ENCODE measurements at places on chromosomes 5 and 9.
A peak's percentile ranks its signal among the peaks of the same experiment; 100 is the strongest.

DNA sequence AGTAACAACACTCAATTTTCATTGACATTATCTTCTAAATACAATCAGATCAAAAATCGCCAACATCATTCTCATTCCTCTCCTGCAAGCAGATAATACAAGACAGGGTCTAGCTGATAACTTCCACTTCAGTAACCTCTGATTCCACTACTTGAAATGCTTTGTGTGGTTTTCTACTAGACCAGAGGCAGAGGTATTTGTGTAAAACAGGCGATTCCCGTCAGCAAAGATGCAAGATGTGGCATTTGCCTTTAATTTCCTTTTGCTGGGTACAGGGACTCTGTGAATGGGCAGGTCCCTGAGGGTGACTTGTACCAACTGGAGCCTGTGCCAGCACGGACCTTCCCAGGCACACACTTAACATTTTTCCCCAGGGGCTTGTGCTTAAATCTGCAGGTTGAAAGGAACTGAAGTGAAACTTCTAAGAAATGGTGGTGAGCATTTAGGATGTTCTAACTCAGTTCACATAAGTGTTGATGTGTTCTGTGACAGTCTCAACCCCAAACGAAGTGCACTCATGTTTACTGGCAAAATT, 625.5 kb upstream of the WWC1 start:
- DNase-seq, result no peak

GRCh38 chr5:95731571-95732554, 727 bp downstream of the RHOBTB3 start:
- peak; percentile 37 for DNase-seq

DNA sequence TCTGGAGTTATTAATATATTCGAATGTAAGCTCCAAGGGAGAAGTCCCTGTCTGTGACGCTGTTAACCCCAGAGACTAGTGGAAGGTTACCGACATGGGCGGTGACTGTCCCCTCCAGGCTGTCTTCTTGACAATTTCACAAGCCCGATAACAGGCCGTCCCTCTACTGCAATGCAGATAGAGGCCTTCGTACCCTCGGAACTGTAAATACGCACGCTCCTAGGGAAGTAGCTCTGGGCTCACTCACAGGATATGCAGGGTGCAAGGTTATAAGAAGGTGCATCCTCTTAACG, 680 bp upstream of the RFK start:
- peak; percentile 59 for DNase-seq

DNA sequence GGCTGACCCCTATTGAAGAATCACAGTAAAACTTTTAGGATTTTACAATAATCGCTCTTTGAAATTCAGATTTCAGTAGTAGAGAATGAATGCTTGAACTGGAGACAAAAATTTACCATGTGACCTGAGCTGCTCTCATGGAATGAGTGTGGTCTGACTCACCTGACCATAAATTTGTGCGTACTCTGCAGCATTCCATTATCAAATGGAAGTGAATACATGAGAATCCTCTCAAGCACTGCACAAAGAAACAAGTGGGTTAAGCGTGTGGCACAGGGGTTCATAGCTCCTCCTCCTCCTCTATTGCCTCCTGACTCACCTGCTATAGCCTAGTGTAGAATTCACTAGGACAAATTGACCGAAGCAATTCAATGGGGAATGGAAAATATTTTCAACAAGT, 269.8 kb upstream of the CDH9 start:
- DNase-seq, result no peak

DNA sequence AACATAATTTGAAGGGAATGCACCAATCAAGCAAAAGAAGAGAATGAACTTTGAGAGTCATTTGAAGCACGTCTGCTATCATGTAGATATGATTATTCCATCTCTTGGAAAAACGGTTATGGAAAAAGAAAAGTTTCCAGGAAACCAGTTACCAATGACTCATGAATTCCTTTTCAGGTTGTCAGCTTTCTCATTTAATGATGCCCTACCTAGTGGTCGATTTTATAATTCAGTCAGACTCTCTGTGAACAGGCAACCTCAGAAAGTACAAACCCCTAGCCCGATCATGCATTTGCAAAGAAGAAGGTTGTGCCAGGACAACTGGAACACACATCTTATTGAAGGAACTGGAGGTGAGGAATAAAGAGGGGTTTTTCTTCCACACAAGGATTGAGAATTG, 355.1 kb upstream of the GRIA1 start:
- no peak for DNase-seq

GRCh38 chr5:142007237-142007544, 5.6 kb downstream of the GNPDA1 start:
- DNase-seq, result no peak

DNA sequence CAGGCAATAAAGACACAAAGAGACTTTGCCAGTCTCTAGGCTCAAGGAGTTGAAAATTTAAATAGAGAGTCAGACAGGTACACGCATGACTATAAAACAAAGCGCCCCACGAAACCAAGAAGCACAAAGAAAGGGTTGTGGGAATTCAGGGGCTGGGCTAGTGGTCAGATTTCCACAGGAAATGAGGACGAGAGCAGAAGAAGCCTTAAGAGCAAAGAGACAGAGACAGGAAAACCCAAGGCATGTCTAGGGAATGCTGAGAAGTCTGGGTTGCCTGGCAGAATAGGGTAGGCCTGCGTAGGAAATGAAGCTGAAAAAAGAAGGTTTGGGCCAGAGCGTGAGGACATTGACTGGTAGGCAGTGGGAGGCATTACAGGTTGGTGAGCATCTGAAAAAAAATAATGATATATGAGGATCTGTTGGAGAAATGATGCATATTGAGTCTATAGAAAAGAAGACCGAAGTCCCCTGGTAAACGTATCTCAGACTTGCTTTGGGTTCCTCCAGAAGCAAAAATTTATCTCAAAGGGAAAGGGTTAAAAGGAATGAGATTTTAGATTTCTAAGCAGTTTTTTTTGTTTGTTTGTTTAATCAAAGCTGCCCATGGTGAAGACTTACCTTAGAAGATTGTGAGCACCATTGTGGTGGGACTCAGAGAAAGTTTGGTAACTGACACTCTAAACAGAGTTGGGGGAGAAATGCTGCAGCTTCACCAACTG, 51.8 kb downstream of the SLC1A3 start:
- no peak for DNase-seq

GRCh38 chr9:113620377-113621161, 157.0 kb downstream of the RGS3 start:
- no peak for DNase-seq

GRCh38 chr5:113692891-113693457, 179.5 kb downstream of the YTHDC2 start:
- DNase-seq, result no peak

GRCh38 chr9:112665347-112665746, 52.6 kb downstream of the INIP start:
- DNase-seq, result peak; percentile 21

GRCh38 chr5:151471276-151471675, 23.9 kb downstream of the SLC36A1 start:
- no peak for DNase-seq

DNA sequence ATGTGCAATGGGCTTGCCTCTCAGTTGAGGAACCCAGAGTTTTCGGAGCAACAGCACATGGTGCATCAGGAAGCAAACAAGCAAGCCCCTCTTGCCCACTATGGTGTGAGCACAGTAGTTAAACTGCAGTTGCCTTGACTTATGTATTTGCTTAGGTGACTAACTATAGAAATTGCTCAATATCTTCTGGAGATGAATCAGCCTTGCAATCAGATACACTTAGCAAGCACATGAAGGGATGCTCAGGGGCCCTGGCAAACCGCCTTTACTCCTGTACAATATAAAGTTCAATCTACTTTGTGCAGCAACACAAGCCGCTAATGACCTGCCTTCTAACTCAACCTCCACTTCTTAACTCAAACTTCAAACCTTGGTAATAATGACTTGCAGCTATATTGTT, 581.7 kb upstream of the RIOK2 start:
- no peak for DNase-seq

DNA sequence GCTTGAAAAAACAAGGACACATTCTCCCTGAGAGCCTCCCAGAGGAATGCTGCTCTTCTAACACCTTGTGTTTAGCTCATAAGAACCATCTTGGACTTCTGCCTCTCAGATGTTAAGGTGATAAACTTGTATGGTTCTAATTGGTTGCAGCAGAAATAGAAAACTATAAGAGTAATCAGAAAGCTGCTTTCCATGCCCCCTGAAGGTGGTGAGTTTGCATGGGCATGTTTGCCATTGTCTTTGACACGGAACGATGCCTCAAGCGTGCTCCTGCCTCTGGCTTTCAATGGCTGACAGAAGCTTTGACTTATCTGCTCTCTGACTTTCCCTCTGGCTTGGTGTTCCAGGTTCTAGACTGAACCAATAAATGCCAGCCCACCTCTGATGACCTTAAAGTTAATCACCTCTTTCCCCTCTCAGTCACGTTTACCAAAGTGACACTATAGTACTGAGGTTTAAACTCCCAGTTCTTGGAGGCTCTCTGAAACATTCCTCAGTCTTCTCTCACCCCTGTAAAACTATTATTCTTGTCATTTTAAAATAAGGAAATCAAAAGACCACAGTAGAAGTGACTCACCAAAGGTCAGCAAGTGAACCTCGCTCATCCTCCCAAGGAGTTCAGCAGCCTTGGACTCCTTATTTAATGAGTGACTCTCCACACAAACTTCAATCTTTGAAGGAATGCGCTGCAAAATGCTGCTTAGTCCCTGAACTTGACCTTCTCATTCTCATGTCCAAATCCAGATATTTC, 103.6 kb downstream of the PIK3R1 start:
- DNase-seq, result no peak

DNA sequence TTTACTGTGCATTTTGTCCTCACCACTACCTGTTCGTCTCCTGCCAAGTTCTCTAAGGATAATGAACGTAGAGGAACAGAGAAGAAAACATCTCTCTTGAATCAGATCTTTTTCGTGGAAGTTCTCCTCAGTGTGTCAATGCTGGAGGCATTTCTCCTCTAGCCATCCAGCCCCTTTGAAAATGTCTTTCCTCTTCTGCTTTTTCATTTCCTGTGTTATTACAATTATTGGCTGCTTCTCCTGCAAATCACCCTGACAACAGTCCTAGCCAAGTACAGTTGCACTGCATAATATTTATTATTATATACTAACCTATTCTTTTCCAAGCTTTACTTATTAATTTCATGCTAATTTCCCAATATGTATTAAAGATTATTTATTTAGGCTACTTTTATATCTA, 61.8 kb upstream of the TRPM3 start:
- no peak for DNase-seq

- no peak for DNase-seq
Measured at GRCh38 chr5:103327451-103327850, 68.9 kb downstream of the MACIR start.

- no peak for DNase-seq
Measured at GRCh38 chr5:169288066-169288930, 12.6 kb downstream of the SLIT3 start.

- DNase-seq, result no peak
Measured at GRCh38 chr9:34573599-34574325, 15.8 kb downstream of the CNTFR start.

GRCh38 chr5:164504141-164504772, 998.8 kb downstream of the MAT2B start:
- DNase-seq, result peak; percentile 22

DNA sequence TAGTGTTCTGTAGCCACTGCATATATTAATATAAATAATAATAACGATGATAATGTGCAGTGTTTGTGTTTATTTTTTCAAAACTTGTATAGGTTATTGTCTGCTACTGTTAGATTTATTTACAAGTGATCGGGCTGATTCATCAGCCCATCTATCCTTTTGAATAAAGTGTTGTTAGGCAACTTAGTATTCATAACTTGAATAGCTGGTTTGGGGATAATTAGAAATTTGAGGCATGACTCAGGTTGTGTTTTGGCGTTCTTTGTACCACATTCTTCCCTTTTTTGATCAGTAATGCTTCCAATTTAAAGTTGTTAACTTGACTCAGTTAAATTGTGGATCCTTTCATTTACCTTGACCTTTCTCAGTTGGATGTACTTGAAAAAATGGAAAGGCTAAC, 69.7 kb downstream of the FOCAD start:
- no peak for DNase-seq

- DNase-seq, result no peak
Measured at GRCh38 chr5:133246376-133247150, 194.8 kb downstream of the HSPA4 start.

DNA sequence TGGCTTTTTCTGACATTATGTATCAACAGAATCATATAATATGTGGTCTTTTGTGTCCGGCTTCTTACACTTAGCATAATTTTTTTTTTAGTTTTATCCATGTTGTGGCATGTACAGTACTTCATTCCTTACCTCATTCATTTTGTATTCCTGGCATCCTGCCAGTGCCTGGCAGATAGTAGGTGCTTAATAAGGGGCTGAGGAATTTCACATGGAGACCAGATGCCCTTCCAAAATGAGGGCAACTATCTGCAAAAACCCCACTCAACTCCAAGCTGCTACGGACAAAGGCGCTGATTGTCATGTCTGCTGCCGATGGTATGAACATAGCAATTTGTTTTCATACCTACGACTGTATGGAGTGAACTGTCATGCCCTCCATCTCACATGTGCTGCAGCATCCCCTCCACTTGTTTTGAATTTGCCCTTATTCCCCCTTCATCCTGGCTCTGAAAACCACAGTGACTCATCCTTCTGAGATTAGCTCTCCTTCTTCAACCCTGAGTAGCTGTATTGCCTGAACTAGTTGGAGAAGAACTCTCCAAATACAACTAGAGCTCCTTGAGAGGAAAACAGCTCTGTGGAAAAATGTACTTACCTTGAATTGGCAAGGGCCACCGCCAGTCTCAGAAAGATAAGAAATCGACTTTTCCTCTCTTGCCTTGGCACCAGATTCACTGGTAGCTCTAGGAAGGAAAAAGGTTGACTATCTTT, 41.3 kb upstream of the FOXE1 start:
- DNase-seq, result no peak

DNA sequence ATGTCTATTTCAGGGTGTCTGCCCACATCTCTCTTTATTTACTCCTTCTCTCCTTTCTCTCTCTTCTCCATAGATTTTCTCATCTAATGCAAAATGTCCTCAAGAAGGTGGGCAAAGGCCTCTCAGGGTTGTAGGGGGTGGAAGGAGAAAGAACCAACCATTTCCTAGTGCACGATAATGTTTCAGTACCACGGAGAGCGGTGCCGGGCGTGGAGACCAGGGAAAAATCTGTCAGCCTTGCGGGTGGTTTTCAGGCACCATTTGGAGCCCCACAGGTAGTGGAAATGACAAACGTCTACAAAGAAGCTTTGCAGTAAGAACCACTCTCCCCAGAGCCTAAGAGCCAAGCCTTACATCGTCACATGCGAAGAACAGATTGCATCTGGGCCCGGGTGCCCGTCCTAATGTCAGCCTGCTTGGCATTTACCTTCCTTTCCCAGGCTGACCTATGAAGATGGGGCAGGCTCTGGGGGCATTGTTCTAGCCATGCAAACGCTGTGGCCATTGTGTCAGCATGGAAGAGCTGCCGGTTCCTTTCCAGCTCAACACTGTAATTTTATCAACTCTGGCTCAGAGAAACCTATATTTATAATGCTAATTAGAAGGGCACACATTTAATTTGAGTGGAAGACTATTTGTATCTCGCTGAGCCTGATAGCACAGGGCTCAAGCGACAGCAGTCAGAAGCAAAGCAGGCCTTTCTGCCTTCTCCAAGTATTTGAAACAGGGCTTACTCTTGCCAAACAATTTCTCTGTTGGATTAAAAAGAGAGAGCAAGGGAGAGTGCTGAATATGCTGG, 430.1 kb upstream of the WWC1 start:
- DNase-seq, result no peak

GRCh38 chr9:83182071-83182470, 119.1 kb upstream of the RASEF start:
- DNase-seq, result no peak
